Naive thymus-derived CD8-positive, alpha-beta T cell (primary cell): ENCODE measurements at places on chromosomes 7 and 10.

DNA sequence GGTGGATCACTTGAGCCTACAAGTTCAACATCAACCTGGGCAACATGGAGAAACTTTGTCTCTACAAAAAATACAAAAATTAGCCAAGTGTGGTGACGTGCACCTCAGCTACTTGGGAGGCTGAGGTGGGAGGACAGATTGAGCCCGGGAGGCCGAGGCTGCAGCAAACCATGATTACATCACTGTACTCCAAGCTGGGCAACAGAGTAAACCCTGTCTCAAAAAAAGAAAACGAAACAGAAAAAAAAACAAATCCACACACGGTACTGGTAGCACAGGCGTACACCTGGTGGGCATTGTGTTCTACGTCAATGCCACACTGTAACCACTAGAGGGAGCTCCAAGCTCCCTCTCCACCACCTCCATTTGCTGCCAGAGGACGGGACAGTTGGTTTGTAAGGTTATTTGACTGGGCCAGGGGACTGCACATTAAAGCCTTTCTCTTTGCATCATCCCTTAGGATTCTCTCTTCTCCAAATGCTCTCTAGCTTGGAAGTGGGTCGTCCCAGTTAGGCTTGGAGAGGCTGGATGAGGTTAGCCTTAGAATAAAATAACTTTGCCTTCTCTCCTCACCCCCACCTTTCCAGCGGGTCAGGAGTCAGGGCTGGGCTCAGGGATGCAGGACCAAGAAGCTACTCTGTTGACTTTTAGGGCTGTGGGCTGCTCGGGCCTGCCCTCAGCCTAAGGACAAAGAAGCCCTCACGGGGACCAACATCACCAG lies 130.8 kb downstream of the SORBS1 start:
- peak; percentile 37 for DNase-seq

DNA sequence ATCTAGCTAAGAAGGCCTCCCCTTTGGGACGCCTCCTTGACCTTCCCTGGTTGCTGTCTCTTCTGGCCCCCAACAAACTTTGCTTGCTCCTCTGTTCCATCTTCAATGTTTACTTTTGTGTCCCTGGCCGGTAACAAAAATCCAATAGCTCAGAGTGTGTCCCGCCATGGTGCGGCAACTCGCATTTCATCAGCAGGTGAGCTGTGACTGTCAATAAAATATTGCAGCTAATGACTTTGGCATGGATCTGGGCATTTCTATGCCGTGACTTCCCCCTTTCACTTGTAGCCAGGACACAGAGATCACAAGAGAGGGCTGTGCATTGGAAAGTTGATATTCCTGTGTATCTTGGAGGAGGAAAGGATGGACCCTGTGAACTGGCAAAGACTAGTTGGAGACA lies 317.6 kb downstream of the RPS24 start:
- no peak for DNase-seq

- DNase-seq: no peak
Observed at GRCh38 chr7:152120776-152121175, 95.3 kb downstream of the GALNT11 start.

- DNase-seq: no peak
Observed at GRCh38 chr7:111820621-111821020, 258.3 kb upstream of the IMMP2L start.

DNA sequence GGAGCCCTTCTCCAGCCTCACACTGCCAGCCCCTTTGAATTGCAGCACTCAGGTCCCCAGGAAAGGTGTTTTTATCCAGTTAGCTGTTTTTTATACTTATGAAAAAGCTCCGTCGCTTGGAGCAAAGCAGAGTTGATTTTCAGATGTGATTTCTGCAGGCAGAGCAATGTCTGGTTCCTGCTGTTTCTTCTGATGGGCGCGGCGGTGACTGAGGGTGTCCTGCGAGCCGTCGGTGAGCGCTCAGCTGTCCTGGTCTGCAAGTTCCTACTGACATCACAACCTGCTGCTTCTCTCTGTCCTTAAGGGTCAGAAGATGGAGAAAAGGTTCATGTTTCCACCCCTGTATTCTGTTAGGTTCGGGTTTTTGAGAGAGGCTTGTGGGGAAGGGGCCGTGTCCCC lies 109.6 kb upstream of the FAM20C start:
- DNase-seq: no peak

DNA sequence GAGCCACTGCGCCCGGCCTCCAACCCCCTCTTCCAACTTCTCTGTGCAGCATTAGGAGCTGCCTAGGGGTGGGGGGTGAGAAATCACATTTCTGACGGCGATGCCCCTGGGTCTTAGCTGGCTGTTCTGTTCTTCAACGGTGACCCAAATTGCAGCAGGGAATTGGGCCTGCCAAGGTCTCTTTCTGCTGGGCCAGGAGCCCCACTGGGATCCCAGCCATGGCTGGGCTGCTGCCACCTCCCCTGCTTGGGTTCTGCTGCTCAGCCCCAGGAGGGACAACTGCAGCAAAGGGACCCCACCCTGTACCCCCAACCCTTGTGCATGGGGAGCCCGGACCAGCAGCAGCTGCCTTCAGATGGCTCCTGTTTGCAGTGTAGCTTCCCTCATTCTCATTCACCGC lies 43.7 kb upstream of the GNA12 start:
- no peak for DNase-seq

DNA sequence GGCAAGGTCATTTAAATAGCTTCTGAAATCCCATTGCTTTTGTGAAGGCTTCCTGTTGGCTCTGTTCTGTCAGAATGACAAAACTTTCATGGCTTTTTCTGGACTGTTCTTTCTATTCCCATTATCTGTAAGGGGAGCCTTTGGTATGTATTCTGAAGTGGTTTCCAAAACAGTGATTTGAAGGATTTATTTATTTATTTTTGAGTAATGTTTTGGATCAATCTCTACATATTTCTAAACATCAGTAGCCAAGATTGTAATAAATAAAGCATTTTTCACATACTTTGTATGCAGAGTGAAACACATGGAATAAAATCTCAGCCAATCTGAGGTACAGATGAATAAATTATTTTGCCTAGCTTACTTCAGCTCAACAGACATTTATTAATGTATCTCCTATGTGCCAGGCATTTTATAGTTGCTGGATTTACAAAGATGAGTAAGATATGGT lies 121.1 kb downstream of the BBS9 start:
- no peak for DNase-seq

DNA sequence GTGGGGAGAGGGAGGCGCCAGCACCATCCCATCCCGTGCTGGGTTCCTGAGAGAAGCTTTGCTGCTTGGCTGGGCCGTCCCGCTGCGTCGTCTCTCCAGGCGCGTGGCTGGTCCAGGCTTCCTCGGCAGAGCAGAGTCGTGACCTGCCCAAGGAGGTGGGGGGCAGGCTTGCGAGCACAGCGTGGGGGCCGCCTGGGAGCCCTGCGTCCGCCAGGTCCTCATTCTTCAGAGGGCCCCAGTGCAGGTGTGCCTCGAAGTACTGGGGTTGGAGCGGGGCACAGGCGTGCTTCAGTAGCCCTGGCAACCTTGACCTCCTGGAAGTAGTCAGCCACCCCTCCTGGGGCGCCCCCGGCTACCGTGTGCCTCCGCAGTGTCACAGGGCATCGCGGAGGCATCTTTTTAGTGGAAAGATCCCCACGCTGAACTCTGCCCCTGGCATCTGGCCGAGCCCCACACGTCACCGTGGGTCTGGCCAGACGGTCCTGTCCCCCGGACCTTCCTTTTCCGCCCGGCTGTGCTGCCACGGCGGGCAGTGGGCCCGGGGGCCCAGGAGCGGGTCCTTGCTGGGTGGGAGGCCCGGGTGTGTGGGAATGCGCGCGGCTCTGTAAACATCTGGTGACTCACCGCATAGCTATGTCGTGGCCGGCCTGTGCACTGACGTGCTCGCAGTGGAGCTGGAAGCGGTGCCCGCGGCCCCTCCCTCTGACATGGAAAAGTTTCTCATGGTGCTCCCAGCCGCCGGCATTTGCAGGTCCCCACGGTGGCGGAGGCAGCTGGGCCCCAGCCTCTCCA lies 6.4 kb downstream of the MAFK start:
- no peak for DNase-seq

DNA sequence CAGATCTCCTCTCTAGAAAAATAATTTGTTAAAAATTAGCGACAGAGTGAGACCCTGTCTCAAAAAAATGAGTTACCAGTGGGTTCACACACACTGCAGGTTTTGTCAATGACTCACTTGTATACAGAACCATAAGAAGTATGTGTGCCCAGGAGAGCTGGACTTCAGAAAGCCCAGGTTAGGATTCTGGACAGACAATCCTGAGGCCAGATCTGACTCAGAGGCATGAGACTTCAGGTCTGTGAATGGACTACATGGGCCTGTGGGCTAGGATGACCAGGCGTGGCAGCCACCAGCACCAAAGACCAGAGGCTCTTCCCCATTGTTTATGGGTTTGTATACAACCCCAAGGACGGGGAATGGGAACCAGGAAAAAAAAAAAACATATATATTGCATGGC lies 9.3 kb upstream of the ZNF438 start:
- DNase-seq: no peak

DNA sequence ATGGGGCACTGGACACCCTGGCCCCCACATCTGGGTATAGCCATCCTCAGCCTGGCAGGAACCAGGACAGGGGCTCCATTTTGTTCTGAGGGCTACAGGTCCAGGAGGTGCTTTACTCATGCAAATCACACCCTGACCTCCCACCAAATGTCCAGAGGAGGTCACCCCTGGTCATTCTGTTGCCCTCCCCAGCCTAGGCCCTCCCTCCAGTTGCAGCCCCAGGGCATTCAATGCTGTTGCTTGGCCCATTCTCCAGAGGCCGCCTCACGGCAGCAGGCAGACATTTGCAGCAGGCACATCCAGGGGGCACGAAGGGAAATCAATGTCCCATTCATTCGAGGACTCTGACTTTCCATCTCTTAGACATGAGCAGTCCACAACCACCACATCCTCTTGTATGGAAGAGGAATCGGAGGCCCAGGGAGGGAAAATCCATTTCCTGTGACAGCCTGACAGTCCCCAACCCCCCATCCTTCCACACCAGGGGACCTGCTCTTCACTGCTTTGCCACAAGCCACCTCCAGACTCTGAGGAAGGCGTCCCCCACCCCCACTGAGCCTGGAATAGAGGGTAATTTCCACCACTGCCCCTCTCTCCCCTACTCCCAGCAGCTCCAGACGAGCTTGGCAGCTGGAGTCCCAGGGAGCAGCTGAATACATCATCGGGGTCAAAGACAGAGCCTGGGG lies 76.2 kb upstream of the UNC5B start:
- no peak for DNase-seq

DNA sequence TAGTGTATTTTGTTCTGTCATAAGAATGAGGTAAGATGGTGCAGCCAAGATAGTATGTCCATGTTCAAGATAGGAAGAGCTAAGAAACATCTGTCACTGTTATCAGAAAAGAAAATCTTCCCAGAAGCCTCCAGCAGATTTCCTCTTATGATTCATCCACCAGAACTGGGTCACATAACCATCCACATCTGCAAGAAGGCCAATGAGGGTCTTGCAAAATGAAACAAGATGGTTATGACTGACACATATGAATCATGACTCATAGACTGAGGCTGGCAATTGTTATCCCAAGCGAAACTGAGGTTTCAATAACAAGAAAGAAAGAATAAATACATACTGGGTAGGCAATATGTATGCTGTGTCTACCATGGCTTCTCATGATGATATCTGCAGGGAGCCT lies 30.3 kb downstream of the CCNJ start:
- DNase-seq: no peak

DNA sequence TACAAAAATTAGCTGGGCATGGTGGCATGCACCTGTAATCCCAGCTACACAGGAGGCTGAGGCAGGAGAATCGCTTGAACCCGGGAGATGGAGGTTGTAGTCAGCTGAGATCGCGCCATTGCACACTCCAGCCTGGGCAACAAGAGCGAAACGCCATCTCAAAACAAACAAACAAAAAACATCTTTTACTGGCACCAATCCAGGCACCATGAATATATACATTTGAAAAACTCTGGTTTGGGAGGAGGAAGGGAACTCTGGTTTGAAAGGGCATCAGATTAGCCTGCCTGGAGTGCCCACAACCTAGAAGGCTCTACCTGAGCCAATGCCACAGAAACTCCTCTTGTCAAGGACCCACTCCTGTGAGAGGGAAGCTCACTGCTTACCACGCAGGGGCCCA lies 15.9 kb downstream of the POLL start:
- DNase-seq: no peak

GRCh38 chr10:121680879-121681655 lies 82.8 kb upstream of the FGFR2 start:
- DNase-seq: no peak

DNA sequence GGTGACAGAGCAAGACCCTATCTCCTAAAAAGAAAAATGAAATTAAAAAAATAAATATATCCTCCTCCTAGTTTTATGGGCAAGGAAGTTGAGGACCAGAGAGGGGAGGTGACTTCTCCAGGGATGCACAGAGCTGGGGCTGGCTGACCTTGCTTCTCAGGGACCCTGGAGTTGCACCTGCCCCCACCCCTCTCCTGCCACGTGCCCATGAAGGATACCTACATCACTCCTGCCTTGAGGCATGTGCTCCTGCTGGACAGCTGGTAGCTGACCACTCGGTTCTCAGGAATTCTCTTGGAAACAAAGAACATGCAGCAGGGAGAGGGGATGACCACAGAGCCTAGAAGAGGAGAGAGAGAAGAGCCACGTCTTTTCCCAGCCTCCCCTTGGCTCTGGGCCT lies 522 bp downstream of the CCL24 start:
- DNase-seq: no peak

DNA sequence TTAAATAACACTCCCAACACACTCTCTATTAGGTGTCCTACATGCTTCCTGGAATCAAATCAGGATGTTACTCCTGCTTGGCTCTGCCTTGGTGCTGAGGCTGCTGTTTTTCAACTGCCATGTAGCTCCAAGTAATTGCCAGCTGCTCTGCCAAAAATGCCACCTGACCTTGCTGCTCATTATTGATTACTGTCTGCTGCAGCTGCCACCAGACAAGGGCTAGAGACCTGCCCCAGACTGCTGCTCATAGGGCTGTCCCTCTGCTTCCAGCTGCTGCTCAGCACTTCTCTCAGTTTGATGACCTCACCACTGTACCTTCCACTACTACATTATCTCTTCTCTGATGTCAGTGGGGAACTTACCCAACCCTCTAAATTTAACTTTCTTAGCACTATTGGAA lies 102.5 kb downstream of the PCLO start:
- DNase-seq: no peak

DNA sequence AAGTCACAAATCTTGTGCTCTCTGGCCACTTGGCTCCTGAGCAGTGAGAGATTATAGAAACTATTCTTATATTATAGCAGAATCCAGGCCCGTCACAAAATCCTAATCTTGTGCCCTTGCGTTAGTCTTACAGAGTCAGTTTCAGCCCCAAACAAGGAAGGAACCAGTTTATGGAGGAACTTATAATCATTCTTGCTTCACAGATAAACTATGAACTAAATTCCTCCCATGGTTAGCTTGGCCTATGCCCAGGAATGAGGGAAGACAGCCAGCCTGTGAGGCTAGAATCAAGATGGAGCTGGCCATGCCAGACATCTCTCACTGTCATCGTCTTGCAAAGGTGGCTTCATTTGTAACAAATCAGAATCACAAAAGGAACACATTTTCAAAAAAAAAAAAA lies 199.7 kb upstream of the PITRM1 start:
- DNase-seq: no peak

- no peak for DNase-seq
Observed at GRCh38 chr7:44471436-44471835, 19.0 kb downstream of the NUDCD3 start.

- DNase-seq: no peak
Observed at GRCh38 chr7:16419859-16420258, 1.5 kb downstream of the CRPPA start.

- DNase-seq: no peak
Observed at GRCh38 chr10:50322077-50322476, 70.8 kb upstream of the ASAH2 start.

- no peak for DNase-seq
Observed at GRCh38 chr10:61855771-61856170, 45.7 kb upstream of the ARID5B start.
